ENCODE measurements at places on chromosomes 4 and X. TPM values are rescaled to one million over a fixed set of nuclear protein-coding genes. Genes with fewer than 3 reads are reported as not detected.

DNA sequence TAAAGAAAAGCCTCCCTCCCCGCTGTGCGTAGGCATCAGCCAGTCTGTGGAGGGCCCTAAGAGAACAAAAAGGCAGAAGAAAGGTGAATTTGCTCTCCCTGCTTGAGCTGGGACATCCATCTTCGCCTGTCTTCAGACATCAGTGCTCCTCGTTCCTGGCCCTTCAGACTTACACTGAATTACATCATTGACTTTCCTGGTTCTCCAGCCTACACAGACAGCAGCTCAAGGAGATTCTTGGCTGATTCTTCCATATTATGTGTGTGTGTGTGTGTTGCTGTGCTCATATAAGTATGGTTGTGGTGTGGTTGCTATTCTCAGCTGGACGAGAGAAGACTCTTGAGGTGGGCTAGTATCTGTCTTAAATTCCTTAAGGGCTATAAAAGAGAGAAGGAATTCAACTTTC lies 35.5 kb upstream of the CD99L2 start:
- no peak overlapping the region for H3K27ac ChIP-seq
- H3K4me1 ChIP-seq: no peaks in the 10 kb centered on the region
- H3K36me3 ChIP-seq: no peaks in the 10 kb centered on the region
- H3K27me3 ChIP-seq: peaks cover 5% of the 10 kb centered on the region
- no peak for DNase-seq

DNA sequence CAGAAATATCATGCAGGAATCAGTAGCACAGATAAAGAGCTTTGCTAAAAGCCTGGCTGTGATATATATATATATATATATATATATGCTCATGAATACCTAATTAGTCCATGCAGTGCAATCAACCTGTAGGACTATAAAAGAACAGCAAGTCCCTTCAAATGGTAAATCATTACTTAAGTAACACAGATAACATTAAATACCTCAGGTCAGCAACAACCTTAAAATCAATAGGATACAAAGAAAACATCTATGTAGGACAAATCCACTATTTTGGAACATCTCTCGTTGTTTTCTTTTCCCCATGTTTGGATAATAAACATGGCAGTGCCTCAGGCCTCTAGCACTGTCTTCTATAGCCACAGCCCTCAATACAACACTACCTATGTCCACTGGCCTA lies 106.6 kb downstream of the FNIP2 start:
- no peak for DNase-seq
- H3K4me1 ChIP-seq: peaks cover 22% of the 10 kb centered on the region
- peaks cover 52% of the 10 kb centered on the region for H3K36me3 ChIP-seq
- H3K27ac ChIP-seq: no peak overlapping the region

The DUSP21 gene
- not detected for total RNA-seq

The FHDC1 gene
- total RNA-seq: 0.12 TPM

The SLC4A4 gene
- 2.5 TPM for total RNA-seq

GRCh38 chrX:118221270-118221669 lies 104.7 kb upstream of the KLHL13 start:
- no peaks in the 10 kb centered on the region for H3K36me3 ChIP-seq
- no peak overlapping the region for H3K4me3 ChIP-seq
- no peak overlapping the region for H3K27ac ChIP-seq
- no peak for DNase-seq

- no peaks in the 10 kb centered on the region for H3K4me1 ChIP-seq
- DNase-seq: no peak
- no peaks in the 10 kb centered on the region for H3K27me3 ChIP-seq
- no peak overlapping the region for H3K4me3 ChIP-seq
- H3K36me3 ChIP-seq: no peaks in the 10 kb centered on the region
Observed at GRCh38 chrX:12153741-12154140, 15.5 kb downstream of the FRMPD4 start.

- no peak overlapping the region for H3K27ac ChIP-seq
- H3K4me3 ChIP-seq: no peak overlapping the region
- no peaks in the 10 kb centered on the region for H3K4me1 ChIP-seq
Observed at GRCh38 chr4:138439143-138439581, 197.0 kb upstream of the SLC7A11 start.

The SLC49A3 gene
- total RNA-seq: 1.5 TPM

- no peaks in the 10 kb centered on the region for H3K4me1 ChIP-seq
- H3K27ac ChIP-seq: no peak overlapping the region
- H3K27me3 ChIP-seq: no peaks in the 10 kb centered on the region
- no peak for DNase-seq
- no peak overlapping the region for H3K4me3 ChIP-seq
Observed at GRCh38 chr4:157052429-157053040, 23.4 kb upstream of the GLRB start.

- H3K36me3 ChIP-seq: peaks cover 40% of the 10 kb centered on the region
- peak overlapping the region; percentile 75 for H3K27ac ChIP-seq
- no peak overlapping the region for H3K4me3 ChIP-seq
- no peak for DNase-seq
- H3K27me3 ChIP-seq: no peaks in the 10 kb centered on the region
- H3K4me1 ChIP-seq: peaks cover 47% of the 10 kb centered on the region
Observed at GRCh38 chr4:17618926-17619325, 4.5 kb downstream of the MED28 start.

The GAGE12J gene
- not detected for total RNA-seq

DNA sequence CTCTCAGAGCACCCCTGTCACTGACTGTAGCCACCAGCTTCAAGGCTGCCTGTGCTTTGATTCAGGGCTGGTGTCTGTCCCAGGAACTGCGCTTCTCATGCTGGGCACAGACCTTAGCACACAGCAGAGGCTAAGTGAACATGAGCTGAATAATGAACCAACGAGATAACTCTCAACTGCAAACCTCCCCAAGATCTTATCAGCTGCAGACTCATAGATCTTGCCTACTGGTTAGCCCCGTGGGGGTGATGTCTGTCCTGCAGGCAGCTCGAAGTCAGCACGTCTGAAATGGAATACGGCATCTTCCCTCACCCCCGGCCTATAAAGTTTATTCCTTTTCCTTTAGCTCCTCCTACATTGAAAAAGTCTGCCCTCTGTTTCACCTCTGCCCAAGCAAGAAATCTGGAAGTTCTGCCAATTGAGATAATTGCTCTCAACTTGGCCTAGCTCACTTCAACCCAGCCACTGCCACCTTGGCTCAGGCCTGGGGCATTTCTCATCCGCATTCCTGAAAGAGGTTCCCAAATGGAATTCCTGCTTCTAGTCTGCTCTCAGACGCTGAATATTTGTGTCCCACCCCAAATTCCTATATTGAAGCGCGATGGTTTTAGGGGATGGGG lies 73.7 kb downstream of the GATB start:
- H3K27me3 ChIP-seq: no peaks in the 10 kb centered on the region
- no peaks in the 10 kb centered on the region for H3K36me3 ChIP-seq
- no peak overlapping the region for H3K4me3 ChIP-seq
- H3K4me1 ChIP-seq: no peaks in the 10 kb centered on the region
- no peak overlapping the region for H3K27ac ChIP-seq

GRCh38 chrX:20315140-20315539 lies 48.4 kb upstream of the RPS6KA3 start:
- peaks cover 2% of the 10 kb centered on the region for H3K27me3 ChIP-seq
- no peak for DNase-seq
- H3K4me1 ChIP-seq: peaks cover 3% of the 10 kb centered on the region
- no peak overlapping the region for H3K27ac ChIP-seq

GRCh38 chr4:93747220-93747619 lies 81.3 kb upstream of the ATOH1 start:
- no peak overlapping the region for H3K27ac ChIP-seq
- no peaks in the 10 kb centered on the region for H3K27me3 ChIP-seq
- no peak overlapping the region for H3K4me3 ChIP-seq
- H3K4me1 ChIP-seq: no peaks in the 10 kb centered on the region
- no peak for DNase-seq

GRCh38 chr4:16227462-16227868 lies 1.2 kb upstream of the TAPT1 start:
- H3K27ac ChIP-seq: peak overlapping the region; percentile 93
- H3K27me3 ChIP-seq: no peaks in the 10 kb centered on the region
- DNase-seq: no peak
- H3K4me3 ChIP-seq: peak overlapping the region; percentile 89
- peaks cover 6% of the 10 kb centered on the region for H3K36me3 ChIP-seq

- no peaks in the 10 kb centered on the region for H3K4me1 ChIP-seq
- H3K36me3 ChIP-seq: no peaks in the 10 kb centered on the region
- H3K4me3 ChIP-seq: no peak overlapping the region
- no peak overlapping the region for H3K27ac ChIP-seq
- no peaks in the 10 kb centered on the region for H3K27me3 ChIP-seq
- DNase-seq: no peak
Observed at GRCh38 chrX:3518870-3519269, 172.4 kb upstream of the MXRA5 start.

DNA sequence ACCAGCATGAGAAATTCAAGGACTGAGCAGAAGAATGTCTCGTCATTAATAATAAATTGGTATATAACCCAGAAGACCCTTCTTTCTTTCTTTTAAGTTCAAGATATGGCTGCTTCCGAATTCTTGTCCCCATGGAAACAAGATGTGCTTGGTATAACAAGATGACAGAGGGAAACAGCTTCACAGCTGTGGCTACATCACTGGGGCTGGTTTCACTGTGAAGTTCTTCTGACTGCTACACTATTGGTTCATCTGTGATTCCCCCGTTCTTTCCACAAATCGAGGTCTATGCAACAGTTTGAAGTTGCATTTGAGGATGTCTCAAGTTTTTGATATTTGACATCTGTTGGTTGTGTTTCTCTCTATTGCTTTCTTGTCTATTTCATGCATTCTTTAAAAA lies 12.3 kb upstream of the DTHD1 start:
- peak overlapping the region; percentile 81 for H3K27ac ChIP-seq
- H3K4me3 ChIP-seq: no peak overlapping the region
- no peaks in the 10 kb centered on the region for H3K27me3 ChIP-seq
- H3K4me1 ChIP-seq: peaks cover 46% of the 10 kb centered on the region
- H3K36me3 ChIP-seq: peaks cover 8% of the 10 kb centered on the region

The MAML3 gene
- 4.3 TPM for total RNA-seq

DNA sequence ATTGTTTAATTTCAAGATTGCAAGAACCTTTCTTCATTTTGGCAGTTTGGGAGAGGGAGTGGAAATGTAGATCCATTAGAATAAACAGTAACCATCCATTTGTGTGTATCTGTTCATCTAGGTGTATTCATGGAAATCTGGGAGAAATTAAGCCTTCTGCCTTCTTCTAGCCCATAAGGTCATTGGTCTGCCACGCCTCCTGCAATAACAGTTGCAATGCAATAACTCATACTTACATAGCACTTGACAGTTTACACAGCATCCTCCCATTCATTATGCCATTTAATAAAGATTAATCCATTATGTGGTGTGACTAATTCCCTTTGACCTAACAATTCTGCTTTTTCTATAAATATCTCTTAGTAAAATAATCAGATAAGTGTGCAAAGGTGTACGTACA lies 42.6 kb downstream of the SHROOM4 start:
- H3K27ac ChIP-seq: no peak overlapping the region
- no peaks in the 10 kb centered on the region for H3K36me3 ChIP-seq
- DNase-seq: no peak
- no peaks in the 10 kb centered on the region for H3K27me3 ChIP-seq
- H3K4me1 ChIP-seq: no peaks in the 10 kb centered on the region

GRCh38 chrX:51456814-51457213 lies 39.6 kb downstream of the NUDT11 start:
- H3K4me1 ChIP-seq: no peaks in the 10 kb centered on the region
- H3K27ac ChIP-seq: no peak overlapping the region
- H3K36me3 ChIP-seq: no peaks in the 10 kb centered on the region
- H3K4me3 ChIP-seq: no peak overlapping the region
- DNase-seq: no peak

The KLHL34 gene
- 0.16 TPM for total RNA-seq

DNA sequence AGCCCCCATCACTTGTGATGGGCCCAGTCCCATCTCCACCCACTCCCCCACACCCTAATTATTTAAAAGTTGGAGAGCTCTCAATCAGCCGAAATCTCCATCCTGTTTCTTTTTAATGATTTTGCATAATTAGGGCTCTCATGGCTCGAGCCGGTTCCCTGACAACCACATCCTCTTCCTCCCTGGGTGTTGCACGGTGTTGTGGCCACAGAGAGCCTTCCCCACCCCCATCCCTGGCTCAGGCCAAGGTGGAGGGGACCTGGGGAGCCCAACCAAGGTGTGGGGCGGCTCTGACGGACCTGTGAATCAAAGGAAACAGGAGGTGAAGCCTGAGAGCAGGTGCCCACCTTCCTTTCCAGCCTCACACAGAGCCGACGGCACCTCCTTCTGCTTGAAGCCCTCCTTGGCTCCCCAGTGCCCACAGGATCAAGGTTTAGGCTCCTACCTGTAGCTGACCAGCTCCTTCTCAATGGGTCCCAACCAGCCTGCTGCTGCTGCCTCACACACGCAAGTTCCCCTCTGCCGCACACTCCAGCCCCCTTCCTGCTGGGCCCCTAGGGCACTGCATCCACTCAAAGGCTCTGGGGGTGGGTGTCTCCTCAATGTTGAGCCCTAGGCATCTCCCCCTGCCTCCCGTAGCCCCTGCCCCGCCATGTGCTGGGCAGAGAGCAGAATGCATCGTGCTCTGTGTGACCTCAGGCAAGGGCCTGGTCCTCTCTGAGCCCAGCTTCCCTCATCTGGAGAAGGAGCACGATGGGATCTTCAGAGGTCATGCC lies 68.7 kb downstream of the WFS1 start:
- peak; percentile 81 for DNase-seq
- peaks cover 22% of the 10 kb centered on the region for H3K4me1 ChIP-seq
- H3K27ac ChIP-seq: peak overlapping the region; percentile 54

The CT45A9 gene
- total RNA-seq: not detected

DNA sequence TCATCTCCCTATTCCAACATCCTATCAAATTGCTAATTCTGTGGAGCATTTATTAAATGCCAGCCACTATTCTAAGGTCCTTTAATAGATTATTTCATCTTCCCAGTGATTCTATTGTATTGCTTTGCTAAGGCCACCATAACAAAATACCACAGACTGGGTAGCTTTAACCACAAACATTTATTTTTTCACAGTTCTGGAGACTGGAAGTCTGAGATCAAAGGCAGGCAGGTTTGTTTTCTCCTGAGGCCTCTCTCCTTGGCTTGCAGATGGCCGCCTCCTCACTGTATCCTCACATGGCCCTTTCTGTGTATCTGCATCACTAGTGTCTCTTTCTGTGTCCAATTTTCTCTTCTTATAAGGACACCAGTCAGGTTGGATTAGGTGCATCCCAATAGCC lies 64.5 kb downstream of the CPE start:
- no peak overlapping the region for H3K4me3 ChIP-seq
- H3K4me1 ChIP-seq: no peaks in the 10 kb centered on the region
- DNase-seq: no peak
- H3K36me3 ChIP-seq: no peaks in the 10 kb centered on the region

DNA sequence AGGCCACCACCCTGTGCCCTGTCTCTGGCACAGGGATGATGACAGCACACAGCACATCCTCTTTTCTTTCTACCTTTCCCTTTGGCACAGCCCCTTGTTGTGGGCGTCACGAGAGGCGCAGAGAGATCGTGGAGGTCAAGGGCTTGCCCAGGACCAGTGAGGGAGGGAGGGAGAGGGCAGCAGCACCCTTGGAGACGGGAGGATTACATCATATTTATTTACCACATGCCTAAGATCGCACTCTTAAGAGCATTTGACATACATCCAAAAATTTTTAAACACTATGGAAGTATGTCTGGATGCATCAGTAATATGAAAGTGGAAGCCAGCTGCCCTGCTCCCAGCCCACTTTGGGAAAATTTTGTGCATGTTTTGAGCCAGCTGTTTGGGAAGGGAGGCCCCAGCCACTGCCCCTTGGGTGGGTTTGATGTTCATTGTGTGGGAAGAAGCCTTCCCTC lies 12.7 kb downstream of the WFS1 start:
- no peak overlapping the region for H3K27ac ChIP-seq
- peaks cover 3% of the 10 kb centered on the region for H3K27me3 ChIP-seq
- H3K36me3 ChIP-seq: no peaks in the 10 kb centered on the region
- peaks cover 14% of the 10 kb centered on the region for H3K4me1 ChIP-seq
- no peak for DNase-seq

Data from activated CD8-positive, alpha-beta memory T cell treated with anti-CD3 and anti-CD28 coated beads, Interleukin-2, amount 10 ng/mL, durations not matched to agents 7 days and 5 days (primary cell).